Stimulated activated CD4-positive, alpha-beta T cell treated with anti-CD3 and anti-CD28 coated beads, Interleukin-2, amount 100 ng/mL, for 24 hours (primary cell): ENCODE measurements at places on chromosomes 5 and 9.

DNA sequence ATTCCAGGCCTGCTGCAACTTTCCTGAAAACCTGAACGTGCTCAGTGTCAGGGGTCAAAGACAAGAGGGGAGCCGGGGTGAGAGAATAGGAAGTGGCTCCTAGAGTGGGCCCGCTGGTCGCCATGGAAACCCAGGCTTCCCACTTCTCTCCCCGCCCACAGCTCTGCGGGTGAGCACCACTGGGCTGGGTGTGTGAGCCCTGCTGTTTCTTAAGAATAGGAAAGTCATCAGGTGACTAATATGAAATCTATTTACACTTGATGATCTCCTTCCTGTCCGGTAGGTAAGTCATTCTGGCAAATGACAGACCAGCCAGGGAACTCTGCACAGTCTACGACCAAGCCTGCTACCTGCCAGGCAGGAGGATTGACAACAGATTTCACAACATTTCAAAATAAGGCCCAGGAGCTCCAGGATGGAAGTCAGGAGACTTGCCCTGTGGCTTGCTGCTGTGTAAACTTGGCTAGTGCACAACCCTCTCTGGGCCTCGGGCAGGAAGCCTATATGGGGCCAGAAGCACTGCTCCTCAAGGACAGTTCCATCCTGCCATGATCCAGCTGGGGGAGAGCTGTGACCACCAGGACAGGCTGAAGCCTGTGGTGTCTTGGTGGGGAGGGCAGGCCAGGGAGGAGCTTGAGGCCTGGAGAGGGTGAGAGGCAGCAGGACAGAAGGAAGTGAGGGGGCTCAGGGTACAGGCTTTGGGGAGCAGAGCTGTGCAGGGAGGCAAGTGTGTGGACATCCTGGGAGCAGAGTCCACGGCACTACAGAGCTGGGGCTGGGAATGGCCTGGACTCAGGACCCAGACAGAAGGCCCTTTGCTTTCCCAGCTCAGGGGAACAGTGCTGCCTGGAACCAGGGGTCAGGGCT lies 60.6 kb downstream of the SHB start:
- DNase-seq = peak; percentile 73

- DNase-seq = no peak
These were observed 592.6 kb upstream of the CDH6 start for GRCh38 chr5:30600892-30601291.

GRCh38 chr9:91160599-91161464 lies 200.9 kb downstream of the AUH start:
- peak; percentile 11 for DNase-seq

DNA sequence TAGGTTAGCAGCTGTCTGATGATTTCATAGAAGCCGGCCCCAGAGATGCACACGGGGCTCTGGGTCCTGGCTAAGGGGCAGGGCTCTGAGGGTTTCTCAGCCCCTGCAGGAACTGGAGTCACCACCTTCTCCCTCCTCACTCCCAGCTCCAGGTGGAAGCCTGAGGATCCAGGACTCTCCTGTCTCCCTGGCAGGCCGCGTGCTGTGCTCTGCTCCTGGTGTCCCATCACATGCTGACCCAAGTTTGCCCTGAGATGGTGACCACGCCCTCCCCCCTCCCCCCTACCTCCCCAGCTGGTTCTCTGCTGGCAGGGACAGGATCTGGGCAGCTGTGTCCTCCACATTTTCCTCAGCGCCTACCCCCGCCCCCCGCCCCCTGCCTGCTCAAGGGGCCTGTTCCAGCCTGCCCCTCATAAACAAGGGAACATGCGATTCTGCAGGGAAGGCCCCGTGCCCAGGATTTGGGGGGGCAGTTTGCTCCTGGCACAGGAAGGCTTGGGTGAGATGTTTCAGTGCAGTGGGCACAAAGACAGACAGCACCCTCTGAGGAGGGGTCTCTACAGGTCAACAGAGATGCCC lies 87.4 kb downstream of the PSD2 start:
- no peak for DNase-seq

DNA sequence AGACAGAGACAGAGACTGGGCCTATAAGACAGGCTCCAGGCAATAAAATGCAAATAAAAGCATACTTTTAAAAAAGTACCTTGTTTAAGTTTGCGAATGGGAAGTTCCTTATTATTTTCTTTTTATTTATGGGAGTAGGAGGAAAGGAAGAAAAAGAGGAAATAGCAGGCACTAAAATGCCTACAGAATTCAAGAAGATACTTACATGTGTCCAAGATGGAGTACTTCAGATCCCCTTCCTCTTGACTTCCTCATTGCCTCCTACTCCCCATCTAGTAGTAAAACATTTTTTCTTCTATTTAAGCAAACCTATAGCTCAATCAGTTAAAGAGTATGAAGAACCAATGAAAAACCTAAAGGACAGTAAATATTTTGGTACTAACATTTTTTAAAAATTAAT lies 24.8 kb downstream of the GKAP1 start:
- no peak for DNase-seq

DNA sequence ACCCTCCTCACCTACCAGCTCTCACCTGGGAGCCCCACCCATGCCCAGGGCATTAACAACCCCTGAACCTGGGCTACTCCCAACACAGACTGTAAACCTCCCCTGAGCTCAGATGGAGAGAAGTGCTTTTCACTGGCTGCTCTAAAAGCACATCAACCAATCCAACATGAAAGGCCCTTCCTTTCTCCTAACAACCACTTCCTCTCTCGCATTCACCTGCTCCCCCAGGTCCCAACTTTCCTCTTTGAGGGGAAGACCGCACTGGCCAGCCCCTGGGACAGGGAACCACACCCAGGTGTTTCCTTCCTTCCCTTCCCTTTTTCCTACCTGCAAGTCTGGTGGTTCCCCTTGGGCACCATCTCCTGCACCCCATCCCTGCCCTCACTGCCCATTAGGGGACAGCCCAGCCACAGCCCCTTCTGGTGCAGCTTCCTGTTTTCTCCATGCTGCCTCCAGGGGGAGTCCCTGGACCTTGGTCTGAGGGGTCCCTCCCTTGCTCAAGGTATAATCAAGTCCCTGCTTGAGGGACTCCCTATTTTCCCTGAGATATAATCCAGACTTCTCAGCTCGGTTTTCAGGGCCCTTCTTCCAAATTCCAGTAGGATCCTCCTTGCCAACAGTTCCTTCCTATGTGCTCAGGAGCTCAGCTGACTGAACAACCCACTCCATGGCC lies 30.5 kb upstream of the DAB2IP start:
- no peak for DNase-seq

GRCh38 chr5:55364537-55365055 lies 56.8 kb downstream of the MTREX start:
- no peak for DNase-seq

- DNase-seq = peak; percentile 30
These were observed 819 bp downstream of the LSM11 start for GRCh38 chr5:157744051-157745011.

GRCh38 chr5:138336952-138337684 lies 948 bp upstream of the FAM53C start:
- no peak for DNase-seq

- DNase-seq = no peak
These were observed 37.5 kb upstream of the PTGS1 start for GRCh38 chr9:122333169-122333808.

GRCh38 chr5:134380346-134380745 lies 9.0 kb downstream of the UBE2B start:
- DNase-seq = no peak

DNA sequence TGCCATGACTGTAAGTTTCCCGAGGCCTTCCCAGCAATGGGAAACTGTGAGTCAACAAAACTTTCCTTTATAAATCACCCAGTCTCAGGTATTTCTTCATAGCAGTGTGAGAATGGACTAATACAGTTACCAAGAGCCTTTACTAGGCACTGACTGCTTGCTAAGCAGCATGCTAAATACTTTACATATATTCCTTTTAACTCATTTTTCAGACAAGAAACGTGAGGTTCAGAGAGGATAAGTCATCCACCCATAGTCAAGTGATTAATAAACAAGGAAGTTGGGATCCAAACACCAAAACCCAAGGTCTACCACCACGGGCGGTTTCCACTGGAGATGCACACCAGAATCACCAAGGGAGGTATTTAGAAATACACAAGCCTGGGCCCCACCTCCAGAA lies 50.8 kb downstream of the GABBR2 start:
- no peak for DNase-seq

DNA sequence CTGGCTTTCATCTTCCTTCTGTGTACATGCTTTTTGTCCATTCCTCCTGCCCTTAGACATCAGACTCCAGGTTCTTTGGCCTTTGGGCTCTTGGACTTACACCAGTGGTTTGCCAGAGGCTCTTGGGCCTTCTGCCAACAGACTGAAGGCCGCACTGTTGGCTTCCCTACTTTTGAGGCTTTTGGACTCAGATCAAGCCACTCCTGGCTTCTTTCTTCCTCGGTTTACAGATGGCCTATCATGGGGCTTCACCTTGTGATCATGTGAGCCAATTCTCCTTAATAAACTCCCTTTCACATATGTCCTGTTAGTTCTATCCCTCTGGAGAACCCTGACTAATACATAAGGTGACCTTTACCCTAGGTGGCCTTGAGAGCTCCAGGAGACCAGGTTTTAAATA lies 189.1 kb upstream of the CCNG1 start:
- no peak for DNase-seq

DNA sequence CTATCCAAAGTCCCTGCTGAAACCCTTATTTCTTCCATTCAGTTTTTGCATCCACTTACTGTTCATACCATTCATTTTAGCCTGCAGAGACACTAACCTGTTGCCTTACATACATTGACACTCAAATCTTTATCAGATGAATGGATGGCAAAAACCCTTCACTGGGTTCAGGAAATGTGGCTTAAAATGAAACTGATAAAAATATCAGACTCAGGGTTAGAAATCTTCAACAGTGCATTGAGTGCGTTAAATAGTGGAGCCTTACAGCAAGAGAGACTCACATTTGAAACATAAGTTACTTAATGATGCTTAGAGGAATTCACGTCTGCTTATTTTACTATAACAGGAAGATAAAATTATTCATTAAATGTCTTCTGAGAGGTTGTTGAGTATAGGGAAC lies 28.0 kb upstream of the BNC2 start:
- no peak for DNase-seq
